ENCODE measurements at places on chromosomes 2 and 18.

DNA sequence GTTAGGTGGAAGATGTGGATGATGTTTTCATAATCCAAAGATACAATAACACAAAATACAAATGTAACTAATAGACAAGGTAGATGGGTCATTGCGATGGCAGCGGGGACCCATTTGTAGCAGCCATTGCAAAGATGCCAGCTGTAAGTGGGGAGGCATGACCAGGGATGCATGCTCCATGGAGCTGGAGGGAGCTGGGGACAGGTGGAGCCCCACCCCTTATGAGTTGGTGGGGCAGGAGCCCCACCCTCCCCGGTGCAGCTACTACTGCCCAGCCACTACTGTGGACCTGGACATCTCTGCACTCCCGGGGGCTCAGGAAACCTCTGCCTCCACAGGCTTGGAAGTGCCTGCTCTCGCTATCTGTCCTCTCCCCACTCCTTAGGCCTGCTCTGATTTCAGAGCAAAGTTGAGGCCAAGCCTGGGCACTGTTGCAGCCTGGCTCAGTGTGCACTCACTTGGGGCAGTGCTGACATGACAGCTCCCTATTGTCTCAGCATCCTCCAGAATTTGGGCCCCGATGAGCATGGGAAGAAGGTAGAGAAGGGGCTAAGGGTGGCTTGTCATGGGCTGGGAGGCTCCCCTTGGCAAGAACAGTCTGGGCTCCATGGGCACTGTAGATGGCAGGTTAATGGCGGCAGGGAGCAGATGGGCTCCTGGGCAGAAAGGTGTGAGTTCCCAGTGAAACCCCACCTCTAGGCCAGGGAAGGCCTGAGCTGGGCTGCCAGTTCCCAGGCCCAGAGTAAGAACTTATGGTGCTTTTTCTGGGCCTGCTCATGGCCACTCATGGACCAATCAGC lies 81.1 kb downstream of the ZNF804A start:
- no peak for DNase-seq

DNA sequence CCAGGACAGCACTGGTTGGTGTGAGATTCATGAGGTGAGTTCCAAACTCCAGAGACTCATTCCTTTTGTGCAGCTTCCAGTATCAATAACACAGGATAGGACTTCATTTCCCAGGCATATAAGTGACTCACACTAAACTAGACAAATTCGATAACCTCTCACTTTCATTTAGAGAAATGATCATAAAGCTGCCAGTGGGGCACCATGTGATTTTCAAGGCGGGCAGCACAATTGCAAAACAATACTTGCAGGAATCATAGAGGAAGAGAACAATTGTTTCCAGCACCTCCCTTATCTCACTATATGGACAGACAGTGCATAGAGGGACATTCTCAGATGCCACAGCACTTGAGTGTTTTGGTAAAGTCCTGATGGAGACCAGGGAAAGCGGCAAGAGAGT lies 31.3 kb upstream of the DNAH7 start:
- no peak for DNase-seq

- no peak for DNase-seq
These were observed 25.8 kb downstream of the CALCRL start for GRCh38 chr2:187422282-187422681.

GRCh38 chr2:1319393-1319792 lies 93.9 kb upstream of the TPO start:
- no peak for DNase-seq

DNA sequence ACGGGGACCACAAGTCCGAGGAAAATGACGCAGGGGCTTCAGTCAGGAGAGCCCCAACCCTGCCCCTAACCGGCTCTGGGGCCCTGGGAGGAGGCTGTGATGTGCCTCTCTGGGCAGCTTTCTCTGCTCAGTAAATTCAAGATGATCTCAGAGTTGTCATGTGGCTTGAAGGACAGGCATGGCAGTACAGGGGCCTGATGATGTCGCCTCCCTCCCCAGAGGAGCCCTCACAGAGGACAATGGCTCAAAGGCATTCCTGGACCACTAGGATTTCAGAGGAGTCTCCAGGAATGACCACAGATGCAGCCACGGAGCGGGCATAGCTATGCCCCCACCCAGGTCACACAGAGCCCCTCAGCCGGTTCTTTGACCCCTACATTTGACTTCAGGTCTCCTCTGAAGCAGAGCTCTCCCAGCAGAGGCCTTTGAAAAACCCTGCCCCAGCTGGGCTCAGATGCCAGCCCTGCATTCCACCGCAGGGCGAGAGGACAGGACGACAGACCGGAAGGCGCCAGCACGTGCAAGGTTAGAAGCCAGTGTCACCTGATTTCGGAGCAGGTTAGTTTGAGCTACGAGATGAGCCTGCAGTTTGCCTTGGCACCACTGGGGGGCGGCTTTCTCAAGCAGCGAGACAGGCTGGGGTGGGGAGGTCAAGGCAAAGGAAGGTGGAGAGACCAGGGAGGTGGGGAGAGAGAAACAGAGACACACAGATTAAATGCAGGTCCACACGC lies 39.2 kb downstream of the BIN1 start:
- peak; percentile 81 for DNase-seq

DNA sequence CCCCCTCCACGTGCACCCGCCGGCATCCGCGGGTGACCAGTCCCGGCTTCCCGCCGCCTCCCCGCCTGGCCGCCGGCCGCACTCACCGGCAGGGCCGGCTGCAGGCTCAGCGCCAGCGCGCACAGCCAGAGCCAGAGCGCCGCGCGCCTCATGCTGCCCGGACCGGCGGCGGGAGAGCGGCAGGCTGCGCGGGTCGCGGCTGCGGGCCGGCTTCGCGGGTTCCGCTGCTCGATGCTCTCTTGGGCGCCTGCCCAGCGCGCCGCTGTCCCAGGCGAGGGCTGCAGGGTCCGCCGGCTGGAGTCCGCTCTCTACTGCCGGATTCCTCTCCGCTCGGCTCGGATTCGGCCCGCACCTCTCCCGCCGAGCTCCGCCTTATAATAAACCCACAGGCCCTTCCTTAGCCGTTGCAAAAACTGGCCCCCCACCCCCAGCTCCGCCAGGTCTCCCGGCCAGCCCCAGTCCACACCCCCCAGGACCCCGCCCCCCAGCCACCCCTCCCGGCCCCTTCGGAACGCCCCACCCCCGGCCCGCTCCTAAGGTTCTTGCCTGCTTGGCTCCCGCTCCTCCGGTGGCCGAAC lies at the start of gene SDC1:
Gene SDC1, minus strand, starts transcription at position 415 of the 578 bp plus-strand sequence. Its CDS starts 263 bp downstream, at position 152.
- no peak for DNase-seq

DNA sequence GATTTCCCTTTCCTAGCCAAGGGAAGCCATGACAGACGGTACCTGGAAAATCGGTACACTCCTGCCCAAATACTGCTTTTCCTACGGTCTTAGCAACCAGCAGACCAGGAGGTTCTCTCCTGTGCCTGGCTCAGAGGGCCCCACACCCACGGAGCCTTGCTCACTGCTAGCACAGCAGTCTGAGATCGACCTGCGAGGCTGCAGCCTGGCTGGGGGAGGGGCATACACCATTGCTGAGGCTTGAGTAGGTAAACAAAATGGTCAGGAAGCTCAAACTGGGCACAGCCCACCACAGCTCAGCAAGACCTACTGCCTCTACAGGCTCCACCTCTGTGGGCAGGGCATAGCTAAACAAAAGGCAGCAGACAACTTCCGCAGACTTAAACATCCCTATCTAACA lies 6.8 kb upstream of the CD207 start:
- no peak for DNase-seq

DNA sequence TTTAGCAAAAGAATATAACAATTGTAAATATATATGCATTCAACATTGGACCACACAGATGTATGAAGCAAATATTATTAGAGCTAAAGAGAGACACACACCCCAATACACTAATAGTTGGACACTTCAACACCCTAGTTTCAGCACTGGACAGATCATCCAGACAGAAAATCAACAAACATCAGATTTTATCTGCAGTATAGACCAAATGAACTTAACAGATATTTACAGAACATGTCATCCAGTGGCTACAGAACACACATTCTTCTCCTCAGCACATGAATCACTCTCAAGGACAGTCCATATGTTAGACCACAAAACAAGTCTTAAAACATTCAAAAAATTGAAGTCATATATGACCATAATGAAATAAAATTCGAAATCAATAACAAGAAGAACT lies 22.1 kb upstream of the EVA1A start:
- no peak for DNase-seq

DNA sequence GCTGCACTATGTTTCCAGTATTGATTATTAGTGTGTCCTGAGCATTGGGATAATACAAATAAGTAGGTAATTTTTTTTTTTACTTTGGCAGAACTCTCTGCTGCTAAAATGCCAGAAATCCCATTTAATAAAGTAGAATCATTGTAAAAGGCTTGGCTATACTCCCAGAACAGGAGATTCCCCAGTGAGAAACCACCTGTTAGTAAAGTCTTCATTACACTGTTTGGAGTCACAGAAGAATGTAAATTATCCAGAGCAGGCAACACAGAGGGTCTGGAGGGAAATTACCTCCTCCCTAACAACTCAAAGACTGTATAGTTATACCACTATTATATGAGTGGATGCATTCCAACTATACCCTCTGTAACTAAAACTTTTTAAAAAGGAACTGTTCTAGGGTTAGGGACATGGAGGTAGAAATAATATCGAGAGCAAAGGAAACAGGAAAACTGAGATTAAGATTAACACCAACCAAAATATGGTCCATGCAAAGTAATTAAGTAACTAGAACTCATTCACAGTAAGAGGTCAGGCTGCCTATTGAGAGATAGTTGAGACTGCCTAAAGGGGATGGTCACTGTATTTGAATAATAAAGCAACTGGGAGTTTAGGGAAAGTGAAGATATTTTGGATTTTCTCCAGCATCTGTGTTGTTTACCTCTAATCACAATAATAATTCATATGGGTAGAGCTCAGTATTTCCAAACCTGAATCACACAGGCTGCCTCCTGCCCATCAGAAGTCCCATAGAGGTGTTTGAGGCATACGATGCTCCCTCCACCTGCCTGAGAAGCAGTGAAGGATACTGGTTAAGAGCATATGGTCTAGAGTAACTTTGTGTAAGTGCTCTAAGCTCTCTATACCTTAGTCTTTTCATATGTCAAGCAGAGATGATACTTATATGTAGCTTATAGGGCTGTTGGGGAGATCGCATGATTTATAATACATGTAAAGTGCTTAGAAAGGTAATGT lies 34.4 kb downstream of the MAP2 start:
- no peak for DNase-seq

DNA sequence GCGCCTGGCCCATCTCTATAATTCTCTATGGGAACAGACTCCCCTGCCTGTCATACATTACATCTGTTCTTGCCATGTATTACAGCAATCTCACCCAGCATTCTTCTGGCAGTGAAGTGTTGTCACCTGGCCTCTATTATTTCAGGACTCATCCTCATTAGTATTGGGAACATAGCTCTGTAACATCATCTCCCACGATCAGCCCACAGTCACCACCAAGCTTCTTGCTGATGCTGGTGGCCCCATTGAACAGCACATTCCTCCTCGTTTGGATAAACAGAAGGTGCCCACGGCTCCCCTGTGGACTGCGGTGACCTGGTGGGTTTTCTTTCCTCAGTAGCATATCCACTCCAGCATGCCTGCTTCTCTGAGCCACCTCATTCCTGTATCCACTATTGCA lies 21.5 kb downstream of the CHCHD5 start:
- no peak for DNase-seq

DNA sequence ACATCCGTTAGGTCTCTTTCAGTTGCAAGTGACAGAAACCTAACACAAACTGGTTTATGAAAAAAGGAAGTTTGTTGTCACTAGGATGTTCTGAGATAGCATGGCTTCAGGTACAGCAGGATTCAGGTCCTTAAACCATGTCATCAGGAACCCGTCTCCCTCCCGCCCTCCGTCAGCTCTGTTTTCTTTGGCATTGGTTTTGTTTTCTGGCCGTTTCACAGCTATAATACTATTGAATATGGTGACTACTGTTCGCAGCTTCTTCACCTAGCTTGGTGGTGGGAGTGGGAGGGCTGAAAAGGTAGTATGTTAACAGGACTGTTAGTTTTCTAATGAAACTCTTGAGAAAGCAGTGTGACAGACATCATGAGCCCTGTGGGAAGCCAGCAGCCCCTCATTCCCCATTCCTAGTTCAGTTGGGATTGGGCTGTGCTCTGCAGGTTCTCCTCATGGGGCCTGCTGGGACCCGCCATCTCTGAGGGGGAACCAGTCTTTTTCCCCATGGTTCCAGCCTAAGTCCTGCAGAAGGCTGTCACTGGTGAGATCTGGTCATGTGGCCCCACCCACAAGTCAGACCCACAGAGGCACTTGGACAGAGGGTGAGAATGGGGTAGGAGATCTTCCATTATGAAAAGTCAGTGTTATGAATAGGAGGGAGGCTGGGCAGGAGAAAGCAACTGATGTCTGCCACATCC lies 12.1 kb downstream of the PTMA start:
- no peak for DNase-seq

DNA sequence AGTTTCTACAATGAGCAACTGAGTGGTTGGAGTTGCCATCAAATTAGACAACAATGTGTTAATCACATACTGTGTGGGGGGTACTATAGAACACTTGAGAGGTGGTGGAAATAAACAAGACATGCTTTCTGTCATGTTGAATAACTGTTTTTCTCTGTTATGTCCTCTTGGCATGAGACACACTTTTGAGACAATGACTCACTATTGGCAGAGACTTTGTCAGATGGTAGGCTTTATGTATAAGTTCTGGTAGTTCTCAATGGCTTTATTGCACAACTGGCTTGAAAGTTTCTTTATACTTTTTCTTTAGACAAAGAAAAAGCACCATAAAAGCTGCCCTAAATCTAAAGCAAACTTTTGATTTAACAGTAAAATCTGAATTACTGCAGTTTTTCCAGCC lies 578.7 kb downstream of the ADCYAP1 start:
- DNase-seq = no peak

GRCh38 chr2:101517758-101518271 lies 42.9 kb upstream of the RFX8 start:
- DNase-seq = no peak

GRCh38 chr18:13597068-13597467 lies 129.3 kb downstream of the FAM210A start:
- DNase-seq = no peak

DNA sequence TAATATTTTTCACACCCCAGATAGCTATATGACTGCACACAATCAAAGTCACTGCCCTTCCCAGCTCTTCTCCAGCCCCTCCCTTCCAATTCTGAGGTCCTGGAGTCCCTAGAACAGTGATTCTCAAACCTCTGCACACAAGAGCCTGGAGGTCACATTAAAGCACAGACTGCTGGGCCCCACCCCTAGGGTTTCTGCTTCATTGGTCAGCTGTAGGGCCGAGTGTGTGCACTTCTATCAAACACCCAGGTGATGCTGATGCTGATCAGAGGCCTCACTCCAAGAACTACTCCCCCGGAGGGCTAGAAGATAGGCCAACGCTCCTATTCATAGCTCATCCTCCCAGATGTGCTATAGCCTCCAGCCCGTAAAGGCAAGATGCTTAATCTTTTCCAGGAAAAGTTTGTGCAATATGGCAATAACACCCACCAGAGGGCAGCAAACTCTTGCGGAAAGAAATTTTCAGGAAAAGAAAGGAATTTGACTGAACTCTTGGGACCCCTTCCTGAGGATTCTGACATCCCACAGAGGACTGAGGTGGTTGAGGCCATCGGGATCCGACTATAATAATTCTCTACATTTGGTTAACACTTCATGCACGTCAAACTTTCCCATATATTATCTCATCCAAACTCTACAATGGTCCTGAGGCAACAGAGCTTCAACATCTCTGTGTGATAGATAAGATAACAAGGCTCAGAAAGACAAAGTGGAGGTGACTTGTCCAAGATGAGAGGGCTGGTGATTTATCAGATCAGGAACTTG lies 194.2 kb upstream of the PKDCC start:
- DNase-seq = peak; percentile 14
